NCI-H187 treated with DMSO at 0.1 percent for 48 hours (cell line): ENCODE measurements at places on chromosomes 13 and 19.

DNA sequence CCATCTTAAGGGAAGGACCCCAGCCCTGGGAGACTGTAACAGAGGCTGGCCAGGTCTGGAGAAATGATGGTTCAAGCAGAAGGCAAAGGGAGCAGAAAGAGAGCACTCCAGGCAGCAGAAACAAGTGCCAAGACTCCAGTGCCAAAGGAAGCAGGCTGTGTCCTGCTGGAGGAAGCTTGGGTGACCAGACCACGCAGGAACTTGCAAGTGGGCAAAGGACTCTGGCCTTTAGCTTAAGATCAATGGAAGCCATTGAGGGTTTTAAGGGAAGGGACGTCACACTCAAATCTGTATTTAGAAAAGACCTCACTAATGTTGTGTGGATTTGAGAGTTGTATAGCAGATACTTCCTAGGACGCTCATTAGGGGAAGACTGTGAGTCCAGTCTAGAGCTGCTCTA is 95.5 kb downstream of the MIPEP start:
- DNase-seq: no peak

DNA sequence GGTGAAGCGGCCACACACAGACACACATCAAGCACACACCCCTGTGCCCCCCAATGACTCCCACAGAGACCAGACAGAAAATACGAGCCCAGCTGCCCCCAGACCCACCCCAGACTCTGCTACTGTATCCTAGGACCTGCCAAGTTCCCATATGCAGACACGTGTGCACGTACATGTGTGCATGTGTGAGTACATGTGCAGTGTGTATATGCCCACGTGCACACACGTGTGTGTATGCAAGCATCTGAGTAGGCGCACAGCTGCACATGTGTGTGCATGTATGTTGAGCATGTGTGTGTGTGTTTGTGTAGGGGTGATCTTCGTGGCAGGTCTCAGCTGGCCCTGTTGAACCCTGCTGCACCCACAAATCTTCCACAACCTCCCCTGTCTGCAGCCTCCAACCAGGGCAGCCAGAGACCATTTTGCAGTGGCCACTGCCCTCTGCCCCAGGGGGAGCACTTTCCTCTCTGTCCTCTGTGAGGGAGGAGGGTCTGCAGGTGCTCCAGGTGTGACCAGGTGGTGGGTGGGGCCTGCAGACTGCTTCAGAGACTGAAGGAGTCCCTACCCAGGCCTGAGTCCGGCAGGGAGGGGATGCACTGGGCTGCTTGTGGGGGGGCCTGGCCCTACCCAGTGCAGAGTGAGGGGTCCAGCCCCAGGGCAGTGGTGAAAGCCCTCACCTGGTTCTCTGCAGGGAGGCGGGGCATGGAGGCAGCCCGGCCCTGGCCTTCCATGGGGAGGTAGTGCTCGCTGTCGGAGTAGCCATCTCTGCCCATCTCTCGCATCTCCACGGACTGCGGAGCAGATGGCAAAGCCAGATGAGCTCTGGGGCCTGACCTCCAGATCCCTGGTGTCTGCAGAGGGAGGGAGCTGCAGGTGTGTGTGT is 61.5 kb downstream of the IER2 start:
- no peak for DNase-seq

GRCh38 chr19:3987619-3988371 is 2.5 kb upstream of the EEF2 start:
- peak; percentile 75 for DNase-seq

GRCh38 chr13:112655913-112656312 is 33.9 kb upstream of the ATP11A start:
- DNase-seq: no peak

- no peak for DNase-seq
These were observed at the start of gene LEUTX for GRCh38 chr19:39778763-39779162. Gene LEUTX (plus strand): TSS chr19:39778854. CDS start chr19:39778921, 67 bp downstream.
